ENCODE measurements at places on chromosomes 2 and 18.

- H3K36me3 ChIP-seq = no peaks in the 10 kb centered on the region
- H3K27ac ChIP-seq = no peak overlapping the region
- H3K4me3 ChIP-seq = no peak overlapping the region
- no peaks in the 10 kb centered on the region for H3K27me3 ChIP-seq
Observed at GRCh38 chr2:19230626-19231025, 127.8 kb downstream of the OSR1 start.

- no peak overlapping the region for H3K4me3 ChIP-seq
- no peak for DNase-seq
- no peak overlapping the region for H3K27ac ChIP-seq
- no peaks in the 10 kb centered on the region for H3K36me3 ChIP-seq
- H3K27me3 ChIP-seq = peaks cover 13% of the 10 kb centered on the region
- H3K4me1 ChIP-seq = peaks cover 4% of the 10 kb centered on the region
Observed at GRCh38 chr18:21484851-21485636, 115.5 kb downstream of the ESCO1 start.

- H3K27ac ChIP-seq = no peak overlapping the region
- H3K4me3 ChIP-seq = no peak overlapping the region
- no peaks in the 10 kb centered on the region for H3K4me1 ChIP-seq
Observed at GRCh38 chr18:22753130-22753831, 179.8 kb upstream of the RBBP8 start.

DNA sequence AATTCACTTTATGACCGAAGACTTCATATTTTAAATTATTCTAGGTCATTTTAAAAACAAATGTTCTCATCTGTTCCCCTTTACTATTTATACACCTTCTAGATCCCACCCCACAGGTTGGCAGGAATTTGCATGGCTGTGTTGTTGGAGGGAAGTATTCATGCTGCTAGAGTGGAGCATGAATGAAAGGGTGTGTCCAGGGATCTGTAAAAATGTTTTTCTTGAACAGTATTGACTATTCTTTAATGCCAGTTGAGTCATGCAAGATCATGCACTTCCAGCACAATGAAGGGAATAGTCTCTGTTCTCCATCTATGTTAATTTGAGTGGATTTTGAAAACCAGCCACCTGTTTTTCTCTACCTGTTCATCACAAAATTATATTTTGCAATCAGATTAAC, 52.0 kb upstream of the COL3A1 start:
- no peak overlapping the region for H3K4me3 ChIP-seq
- H3K27me3 ChIP-seq = no peaks in the 10 kb centered on the region
- no peaks in the 10 kb centered on the region for H3K36me3 ChIP-seq
- no peaks in the 10 kb centered on the region for H3K4me1 ChIP-seq

GRCh38 chr2:70083344-70084156, 3.7 kb upstream of the PCBP1 start:
- H3K36me3 ChIP-seq = peaks cover 55% of the 10 kb centered on the region
- peaks cover 63% of the 10 kb centered on the region for H3K4me1 ChIP-seq
- peak overlapping the region; percentile 81 for H3K27ac ChIP-seq
- peak overlapping the region; percentile 57 for H3K4me3 ChIP-seq

DNA sequence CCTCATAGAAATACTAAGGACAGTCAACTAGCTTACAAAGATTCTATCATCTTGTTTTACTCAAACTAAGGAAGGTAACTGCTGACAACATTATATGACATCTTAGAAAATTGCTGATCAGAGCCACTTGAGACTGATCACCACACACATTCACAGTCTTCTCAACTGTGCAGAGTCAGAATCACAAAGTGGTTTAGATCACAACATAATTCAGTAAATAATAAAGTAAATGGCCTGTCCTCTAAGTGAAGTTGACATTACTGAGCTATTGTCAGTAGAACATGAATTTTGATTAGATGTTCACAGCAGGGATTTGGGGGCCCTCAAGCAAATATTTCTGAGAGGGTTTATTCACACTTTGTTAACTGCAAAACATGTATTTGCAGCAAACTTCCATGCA, 28.5 kb downstream of the NOL4 start:
- no peak overlapping the region for H3K27ac ChIP-seq
- no peaks in the 10 kb centered on the region for H3K36me3 ChIP-seq
